ENCODE measurements at places on chromosomes 5 and 9.
A peak's percentile ranks its signal among the peaks of the same experiment; 100 is the strongest.

DNA sequence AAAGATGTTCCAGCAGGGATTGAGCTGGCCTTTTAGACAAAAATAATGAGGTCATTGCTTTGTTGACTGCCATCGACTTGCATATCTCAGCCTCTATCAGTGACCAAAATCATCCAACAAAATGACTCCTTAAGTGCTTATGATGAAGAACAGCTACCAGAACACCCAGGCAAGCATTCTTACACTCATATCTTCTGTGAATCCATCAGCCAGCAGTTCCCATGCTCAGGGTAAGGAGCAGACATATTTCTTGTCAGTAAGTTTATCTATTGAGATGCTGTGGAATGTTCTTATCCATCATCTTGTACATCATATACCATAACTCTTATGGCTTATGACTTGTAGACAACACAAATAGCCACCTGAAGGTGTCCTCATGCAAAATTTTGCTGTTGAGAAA lies 20.2 kb upstream of the SPDL1 start:
- DNase-seq: no peak

DNA sequence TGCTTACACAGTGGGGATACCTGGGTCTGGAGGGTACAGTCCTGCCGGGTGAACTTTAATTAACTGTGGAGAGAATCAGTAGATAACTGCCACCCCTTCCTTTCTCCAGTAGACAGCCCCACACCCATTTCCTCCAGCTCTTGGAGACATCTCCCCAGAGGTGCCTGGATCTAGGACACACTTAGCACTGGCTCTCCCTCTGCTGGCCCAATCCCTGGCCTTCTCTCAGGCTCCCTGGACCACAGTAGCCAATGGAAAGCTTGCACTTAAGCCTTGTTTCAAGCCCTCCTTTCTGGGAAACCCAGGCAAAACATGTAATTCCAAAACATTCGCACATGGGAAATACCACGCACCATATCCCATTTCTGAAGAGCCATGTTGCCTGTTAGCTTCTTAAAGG lies 169.2 kb upstream of the GAS1 start:
- no peak for DNase-seq

GRCh38 chr5:3596261-3596825 lies 711 bp downstream of the IRX1 start:
- DNase-seq: no peak

GRCh38 chr5:161850491-161850890 lies 2.6 kb downstream of the GABRA1 start:
- no peak for DNase-seq

GRCh38 chr9:34991607-34992375 lies 2.2 kb downstream of the DNAJB5 start:
- no peak for DNase-seq

GRCh38 chr9:125586172-125586511 lies 120.9 kb downstream of the MAPKAP1 start:
- no peak for DNase-seq

DNA sequence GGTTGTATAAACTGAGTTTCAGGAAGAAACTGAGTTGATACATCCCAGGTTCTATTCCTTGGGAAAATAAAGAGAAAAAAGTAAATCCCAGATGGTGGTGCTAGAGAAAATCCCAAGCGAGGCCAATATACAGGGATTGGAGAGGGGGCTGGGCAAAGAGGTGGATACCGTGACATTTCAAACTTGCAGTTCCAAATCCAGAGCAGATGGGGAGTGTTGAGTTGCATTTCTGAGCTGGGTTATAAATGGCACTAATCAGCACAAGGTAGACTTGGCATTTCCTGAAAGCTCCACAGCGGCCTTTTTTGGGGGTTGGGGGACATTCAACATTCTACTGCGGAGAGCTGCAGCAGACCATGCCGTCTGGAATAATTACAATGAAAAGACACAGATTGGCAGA lies 224.4 kb downstream of the NXNL2 start:
- DNase-seq: no peak

DNA sequence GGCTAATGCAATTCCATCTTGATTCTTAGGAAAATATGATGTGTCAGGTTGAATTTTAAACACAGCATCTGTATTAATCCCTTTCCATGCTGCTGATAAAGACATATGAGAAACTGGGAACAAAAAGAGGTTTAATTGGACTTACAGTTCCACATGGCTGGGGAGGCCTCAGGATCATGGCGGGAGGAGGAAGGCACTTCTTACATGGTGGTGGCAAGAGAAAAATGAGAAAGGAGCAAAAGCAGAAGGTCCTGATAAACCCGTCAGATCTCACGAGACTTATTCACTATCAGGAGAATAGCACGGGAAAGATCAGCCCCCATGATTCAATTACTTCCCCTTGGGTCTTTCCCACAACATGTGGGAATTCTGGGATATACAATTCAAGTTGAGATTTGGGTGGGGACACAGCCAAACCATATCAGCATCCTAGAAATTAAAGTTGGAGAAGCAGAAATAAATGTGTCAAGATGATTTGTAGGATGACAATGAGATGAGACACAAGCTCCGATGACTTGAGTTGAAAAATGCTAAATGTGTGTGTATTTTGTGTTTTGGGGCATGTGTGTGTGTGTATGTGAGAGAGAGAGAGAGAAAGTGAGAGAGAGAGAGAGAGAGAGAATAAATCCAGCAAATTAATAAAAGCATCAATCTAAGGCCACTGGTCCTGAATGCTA lies 48.5 kb upstream of the ANKRD55 start:
- no peak for DNase-seq

DNA sequence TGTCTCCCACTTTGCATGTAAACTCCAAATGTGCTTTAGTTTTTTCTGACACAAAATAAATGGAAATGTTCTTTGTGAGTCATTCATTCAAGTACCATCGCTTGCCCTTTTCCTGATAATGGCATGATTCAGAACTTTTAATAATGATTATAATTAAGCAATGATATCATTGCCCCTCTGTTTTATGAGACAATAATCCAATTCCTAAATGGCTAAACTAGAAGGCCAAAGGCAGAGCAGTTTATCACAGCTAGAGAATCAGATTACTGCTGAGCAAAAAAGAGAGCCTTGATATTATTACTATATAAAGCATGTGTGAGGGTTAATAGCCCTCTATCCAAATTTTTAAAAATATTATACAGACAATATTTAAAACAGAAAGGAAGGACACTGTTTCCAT lies 484.2 kb upstream of the PTPRD start:
- DNase-seq: no peak

- no peak for DNase-seq
Observed at GRCh38 chr5:113053511-113053995, 77.0 kb downstream of the DCP2 start.

- DNase-seq: no peak
Observed at GRCh38 chr9:110125763-110126351, 82.1 kb downstream of the C9orf152 start.

- DNase-seq: no peak
Observed at GRCh38 chr5:15133456-15133965, 261.9 kb upstream of the ANKH start.

DNA sequence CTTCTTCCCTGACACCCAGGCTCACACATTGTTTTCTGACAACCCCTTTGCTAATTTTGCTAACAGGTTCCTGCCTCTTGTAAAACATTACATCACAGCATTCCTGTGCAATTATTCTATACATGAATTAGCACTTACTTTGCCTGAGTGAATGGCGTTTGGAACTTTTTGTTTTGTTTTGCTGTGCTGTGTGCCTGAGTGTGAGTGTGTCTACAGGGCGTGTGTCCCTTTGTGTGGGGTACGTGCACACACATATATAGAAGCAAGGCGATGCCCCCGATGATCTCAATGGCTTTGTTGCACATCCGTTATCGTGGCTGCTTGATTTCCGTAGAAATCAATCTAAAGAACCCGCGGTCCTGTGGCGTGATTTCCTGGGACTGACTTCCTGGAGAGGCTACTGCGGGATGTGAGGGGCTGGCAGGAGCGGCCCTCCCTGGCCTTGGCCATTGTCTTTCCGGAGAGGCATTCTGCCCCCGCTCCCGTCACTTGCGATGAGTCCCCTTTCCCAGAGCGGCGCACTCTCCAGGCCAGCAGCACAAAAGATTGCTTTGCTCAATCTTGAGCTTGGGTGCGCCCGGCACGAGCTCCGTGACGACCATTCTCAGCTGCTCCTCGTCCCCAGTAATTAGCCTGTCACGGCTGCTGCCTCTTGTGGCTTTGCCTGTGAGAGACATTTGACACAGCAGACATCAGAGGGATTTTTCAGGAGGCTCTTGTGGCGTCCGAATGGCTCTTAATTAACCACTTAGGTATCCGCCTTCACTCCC lies 398.1 kb upstream of the IRX1 start:
- no peak for DNase-seq

DNA sequence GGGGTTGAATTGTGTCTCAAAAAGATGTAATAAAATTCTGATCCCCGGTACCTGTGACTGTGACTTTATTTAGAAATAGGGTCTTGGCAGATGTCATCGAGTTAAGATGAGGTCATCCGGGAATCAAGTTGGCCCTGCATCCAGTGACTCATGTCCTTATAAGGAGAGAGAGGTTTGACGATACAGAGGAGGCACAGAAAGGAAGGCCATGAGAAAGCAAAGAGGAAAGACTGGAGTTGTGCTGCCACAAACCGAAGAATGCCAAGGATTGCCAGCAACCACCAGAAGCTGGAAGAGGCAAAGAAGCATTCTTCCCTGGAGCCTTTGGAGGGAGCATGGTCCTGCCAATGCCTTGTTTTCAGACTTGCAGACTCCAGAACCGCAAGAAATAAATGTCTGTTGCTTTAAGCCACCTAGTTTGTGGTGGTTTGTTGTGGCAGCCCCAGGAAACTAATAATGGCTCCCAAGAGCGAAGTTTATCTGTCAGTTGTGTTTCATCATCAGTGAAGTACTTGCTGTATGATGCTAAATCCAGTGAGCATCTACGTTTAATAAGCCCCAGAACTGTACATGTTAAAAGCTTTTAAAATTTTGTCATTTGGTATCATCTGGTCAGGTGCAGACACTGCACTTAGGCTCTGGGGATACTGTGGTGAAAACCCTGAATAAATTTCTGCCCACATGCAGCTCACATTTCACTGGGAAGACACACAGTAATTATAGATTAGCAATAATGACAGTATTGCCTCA lies 114.8 kb downstream of the TLE4 start:
- no peak for DNase-seq

DNA sequence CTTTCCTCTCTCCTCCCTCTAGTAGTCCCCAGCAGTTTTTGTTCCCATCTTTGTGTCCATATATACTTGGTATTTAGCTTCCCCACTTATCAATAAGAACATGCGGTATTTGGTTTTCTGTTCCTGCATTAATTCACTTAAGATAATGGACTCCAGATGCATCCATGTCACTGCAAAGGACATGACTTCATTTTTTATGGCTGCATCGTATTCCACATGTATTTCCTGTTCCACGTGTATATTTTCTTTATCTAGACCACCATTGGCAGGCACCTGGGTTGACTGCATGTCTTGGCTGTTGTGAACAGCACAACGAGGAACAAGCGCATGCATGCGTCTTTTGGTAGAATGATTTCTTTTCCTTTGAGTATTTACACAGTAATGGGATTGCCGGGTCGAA lies 6.2 kb downstream of the ZNF79 start:
- no peak for DNase-seq

GRCh38 chr9:77020413-77021290 lies 1.2 kb downstream of the FOXB2 start:
- no peak for DNase-seq

DNA sequence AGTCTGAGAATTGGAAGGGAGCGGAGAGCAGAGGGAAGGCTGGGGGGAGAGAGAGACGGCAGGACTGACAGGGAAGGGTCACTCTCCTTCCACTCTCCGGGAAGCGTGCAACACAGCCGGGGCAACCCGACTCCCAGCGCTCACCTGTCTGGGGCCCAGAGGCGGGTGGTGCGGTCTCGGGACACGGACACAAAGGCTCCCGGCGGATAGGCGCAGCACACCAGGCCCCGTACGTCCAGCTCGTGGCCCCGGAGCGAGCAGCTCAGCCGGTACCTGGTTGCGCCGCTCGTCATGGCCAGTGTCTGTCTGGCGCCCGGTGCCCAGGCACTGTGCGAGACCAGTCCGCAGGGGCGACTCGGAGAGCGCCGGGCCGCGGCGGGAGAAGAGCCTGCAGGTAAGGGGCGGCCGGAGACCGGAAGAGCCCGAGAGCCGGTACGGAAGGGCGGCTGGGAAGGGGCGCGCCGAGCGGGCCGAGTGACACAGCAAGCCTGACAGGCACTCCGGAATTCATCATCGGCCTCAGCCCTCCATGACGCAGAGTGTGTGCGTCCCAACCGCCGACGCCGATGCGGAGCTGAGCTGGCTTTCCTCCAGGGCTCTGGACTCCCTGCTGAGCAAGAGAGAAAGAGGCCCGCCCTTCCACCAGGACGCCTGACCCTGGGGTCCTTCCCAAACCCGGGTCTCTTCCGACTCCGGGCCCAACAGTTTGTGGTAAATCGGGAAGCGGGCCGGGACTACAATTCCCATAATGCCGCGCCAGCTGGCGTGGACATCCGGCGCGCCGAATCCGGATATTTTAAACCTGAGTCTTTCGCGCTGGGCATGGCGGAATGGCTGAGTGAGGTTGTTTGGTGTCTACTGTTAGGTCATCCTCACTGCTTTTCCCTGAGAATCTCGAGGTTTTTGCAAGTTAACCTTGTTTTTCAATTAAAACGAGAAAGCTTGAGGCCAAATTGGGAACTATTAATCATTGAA lies at the start of gene PLAA:
Gene PLAA (minus strand): TSS at position 490 of the 975 bp plus-strand sequence. CDS start 197 bp downstream, at position 293.
- peak; percentile 77 for DNase-seq

DNA sequence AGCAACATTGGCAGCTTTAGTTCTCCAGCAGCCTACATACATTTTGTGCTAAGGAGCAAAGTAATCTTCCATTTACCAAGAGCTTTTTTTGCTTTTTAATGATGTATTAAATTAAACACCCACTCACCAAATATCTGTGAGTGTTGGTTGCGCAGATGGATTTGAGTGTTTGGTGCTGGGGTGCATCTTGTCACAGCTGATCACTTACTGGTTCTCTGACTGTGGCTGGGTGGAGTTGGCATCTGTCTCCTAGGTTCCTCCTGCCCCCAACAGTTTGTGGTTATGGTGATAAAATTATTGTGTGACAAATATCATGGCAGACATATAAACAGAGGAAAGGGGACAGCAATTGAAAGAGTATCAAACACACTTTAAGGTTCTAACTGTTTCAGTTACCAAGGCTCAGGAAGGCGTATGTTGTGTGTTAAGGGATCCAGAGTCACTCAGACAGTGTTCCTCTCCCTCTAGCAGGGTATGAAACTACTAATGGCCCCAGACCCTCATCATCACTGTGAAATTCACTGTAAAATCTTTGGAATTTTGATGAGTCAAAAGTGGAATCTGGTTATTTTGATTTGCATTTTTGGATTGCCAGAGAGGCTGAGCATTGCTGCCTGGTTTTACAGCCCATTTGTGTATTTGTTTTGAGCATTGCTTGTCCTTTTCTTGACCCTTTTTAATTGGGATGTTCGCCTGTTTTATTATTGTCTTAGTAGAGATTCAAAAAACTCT lies 81.7 kb downstream of the PDE8B start:
- no peak for DNase-seq

Data from activated naive CD4-positive, alpha-beta T cell (primary cell).